CD4-positive, alpha-beta T cell treated with Interleukin-4 for 1 hour (primary cell): ENCODE measurements at places on chromosomes 13 and 19.

DNA sequence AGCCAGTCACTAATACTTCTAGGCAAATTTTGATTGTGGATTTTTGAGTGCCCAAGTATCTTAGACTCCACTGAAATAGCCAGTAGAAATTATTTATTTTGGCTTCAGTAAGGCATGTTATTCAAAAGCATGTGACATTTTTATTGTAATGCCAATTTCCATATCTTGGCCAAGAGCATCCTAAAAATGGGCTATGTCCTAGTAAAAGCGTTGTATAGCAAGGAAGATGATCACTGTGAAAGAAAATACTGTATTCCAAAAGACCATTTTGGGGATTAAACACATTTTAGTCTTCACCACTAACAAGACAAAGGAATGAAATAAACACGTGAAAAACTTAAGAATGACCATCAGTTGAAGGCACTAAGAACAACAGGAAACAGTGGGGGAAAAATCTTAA is 149.1 kb downstream of the NUFIP1 start:
- DNase-seq: no peak

DNA sequence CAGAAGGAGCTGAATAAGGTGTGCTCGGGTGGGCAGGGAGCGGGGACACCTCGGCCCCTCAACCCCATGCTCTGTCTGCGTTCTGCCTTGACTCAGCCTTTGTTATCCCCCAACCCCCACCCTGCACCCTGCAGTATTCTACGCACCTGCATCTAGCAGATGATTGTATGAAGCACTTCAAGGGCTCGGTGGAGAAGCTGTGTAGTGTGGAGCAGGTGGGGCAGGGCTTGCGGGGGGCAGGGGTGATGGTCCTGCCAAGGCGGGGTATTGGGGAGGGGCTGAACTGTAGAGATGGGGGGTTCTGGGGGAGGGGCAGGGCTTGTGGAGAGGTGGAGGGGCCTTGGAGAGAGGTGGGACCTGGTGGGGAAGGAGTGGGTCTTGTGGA is 6.1 kb downstream of the STXBP2 start:
- DNase-seq: no peak

GRCh38 chr13:52862358-52863206 is 14.1 kb upstream of the PCDH8 start:
- no peak for DNase-seq

- peak; percentile 73 for DNase-seq
Observed at GRCh38 chr19:47518139-47518538, 3.3 kb upstream of the NAPA start.

DNA sequence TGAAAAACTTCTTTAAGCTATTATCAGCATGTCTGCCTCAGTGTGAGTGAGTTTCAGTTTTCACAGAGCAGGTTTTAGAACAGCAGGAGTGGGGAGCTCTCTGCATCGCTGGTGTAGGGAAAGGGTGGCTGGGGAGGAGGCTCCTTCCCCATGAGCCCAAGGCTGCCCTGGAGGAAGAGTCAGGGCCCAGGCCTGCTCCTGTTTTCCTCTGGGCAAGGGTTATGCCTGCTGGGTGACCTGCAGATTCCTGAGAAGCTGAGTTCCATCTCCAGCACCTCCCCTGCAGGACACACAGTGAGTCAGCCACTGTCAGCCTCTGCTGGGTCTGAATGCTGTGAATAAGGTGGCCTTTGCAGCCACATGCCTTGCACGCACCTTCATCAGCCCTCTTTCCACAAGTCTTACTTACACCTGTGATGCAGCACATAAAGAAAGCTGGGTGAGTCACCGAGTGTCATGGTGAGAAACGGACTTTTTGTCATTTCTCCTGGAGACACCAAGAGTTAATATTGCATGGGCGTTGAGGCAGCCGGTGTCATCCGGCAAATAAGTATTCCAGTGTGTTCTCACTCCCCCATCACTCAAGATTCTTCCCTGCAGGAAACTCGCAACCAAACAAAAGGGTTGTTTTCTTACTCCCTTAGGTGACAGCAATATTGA is 186.4 kb upstream of the KL start:
- no peak for DNase-seq

DNA sequence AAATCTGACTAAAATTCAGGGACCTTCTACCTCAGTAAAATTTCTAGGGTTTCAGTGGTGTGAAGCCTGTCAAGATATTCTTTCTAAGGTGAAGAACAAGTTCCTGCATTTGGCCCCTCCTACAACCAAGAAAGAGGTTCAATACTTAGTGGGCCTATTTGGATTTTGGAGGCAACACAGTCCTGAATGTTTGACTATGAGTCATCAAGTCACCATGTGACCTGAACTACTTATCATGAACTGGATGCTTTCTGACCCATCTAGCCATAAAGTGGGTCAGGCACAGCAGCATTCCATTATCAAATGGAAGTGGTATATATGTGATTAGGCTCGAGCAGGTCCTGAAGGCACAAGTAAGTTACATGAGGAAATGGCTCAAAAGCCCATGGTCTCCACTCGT is 163.0 kb upstream of the IRS2 start:
- no peak for DNase-seq

DNA sequence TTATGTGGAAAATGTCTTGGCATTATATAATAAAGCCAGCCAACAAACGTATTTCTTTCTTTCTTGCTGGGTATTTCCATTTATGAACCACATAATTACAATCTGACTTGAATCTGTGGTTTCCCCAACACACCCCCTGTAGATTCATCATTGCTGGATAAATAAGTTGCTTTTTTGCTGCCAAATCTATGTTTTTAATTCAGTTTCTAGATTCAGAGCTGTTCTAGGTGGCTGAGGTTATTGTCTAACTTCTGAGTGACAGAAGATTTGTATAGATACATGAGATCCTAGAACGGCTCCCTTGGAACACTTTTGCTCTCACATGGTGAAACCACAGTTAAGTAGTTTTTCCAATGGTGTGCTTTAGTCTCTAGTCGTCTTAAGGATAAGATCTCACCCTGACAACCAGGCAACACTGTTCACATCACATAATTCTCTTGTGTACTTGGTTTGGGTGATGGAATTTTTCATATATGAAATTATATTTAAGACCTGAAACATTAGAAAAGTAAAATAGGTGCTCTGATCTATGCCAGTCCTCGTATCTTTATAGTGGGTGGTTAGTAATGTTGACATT is 239.1 kb downstream of the KLF12 start:
- DNase-seq: peak; percentile 14

DNA sequence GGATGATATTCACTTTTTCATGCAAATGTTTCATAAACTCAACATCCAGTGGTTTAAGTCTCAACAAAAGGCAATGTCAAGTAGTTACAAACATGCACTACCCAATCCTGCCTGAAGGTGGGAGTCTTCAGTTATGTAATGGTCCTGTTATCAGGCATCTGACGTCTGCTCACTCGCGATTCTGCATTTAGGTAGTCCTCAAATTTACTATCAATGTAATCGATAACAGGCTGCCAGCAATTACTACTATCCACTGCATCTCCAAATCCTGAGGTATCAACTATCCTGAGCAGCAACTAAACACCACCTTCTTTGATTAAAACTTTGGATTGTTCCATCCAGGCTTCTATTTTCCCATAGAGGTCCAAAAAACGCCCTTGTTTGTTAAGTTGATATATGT is 51.2 kb downstream of the NLRP12 start:
- DNase-seq: peak; percentile 50

DNA sequence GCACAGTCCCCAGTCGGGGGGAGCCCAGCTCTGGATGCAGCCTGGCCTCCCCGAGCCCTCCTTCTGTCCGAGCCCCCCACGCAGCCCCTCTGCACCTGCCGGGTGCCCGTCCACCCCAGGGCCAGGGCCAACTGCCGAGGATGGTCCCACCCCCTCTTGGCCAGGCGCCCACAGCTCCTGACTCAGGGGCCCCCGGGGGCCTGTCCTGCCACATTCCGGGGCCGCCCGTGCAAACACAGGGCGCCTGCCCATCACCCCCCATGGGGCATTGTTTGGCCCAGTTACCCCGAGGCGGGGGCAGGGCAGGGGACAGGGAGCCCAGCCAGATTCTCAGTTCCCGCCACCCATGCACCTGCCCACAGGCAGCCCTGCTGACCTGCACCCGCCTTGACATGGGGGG is 5.3 kb upstream of the TCF3 start:
- no peak for DNase-seq

DNA sequence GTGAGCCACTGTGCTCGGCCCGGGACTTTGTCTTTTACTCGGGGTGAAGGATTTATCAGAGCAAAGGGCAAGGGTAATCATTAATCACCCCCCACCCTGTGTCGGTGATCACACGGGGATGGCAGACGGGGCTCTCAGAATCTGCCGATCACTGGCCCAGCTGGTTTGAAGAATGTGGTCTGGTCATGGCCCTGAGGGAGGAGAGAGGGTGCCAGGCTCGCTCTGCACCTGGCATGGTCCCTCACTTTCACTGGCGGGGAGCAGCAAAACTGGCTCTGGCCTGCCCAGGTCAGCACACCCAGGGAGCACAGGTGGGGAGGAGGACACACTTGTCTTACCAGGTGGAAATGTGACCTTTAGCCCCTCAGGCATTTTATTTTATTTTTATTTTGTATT is 10.2 kb downstream of the REEP6 start:
- DNase-seq: no peak

GRCh38 chr13:106819413-106820180 is 251.7 kb upstream of the ARGLU1 start:
- DNase-seq: no peak

GRCh38 chr19:18737954-18738351 is 53.2 kb downstream of the COMP start:
- DNase-seq: no peak

DNA sequence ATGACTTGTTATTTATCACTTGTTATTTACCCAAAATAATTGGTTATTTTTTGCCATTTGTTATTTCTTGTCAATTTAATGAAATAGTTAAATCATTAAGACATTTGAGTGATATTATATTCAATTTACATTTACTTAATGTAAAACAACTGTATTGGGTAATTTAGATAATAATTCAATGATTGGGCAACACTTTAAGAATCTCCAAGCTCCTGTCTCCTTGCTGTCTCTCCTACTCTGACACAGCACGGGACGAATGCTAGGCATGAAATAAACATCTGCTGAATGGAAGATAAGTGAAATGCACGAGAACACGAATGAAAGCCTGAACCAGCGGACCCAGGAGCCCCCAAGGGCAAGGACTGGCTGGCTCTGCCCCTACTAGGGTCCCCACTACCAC is 5.7 kb upstream of the PPP6R1 start:
- no peak for DNase-seq

- no peak for DNase-seq
Observed at GRCh38 chr13:26758496-26759157, 2.0 kb downstream of the GPR12 start.

DNA sequence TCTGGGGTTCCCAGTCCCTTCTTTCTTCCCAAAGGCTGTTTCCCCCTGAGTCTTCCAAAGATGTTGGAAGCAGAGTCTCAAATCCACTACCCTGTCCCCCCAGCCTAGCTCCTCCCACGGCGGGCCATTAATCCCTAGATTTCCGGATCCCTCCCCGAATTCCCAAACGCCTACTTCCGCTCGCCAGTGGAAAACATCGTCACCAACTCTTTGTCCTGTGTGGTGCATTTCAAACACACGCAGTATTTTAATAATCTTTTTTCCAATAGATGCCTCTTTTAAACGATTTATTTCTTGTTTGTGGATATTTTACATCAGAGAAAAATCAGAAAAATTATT is 610 bp downstream of the ZNF791 start:
- no peak for DNase-seq

DNA sequence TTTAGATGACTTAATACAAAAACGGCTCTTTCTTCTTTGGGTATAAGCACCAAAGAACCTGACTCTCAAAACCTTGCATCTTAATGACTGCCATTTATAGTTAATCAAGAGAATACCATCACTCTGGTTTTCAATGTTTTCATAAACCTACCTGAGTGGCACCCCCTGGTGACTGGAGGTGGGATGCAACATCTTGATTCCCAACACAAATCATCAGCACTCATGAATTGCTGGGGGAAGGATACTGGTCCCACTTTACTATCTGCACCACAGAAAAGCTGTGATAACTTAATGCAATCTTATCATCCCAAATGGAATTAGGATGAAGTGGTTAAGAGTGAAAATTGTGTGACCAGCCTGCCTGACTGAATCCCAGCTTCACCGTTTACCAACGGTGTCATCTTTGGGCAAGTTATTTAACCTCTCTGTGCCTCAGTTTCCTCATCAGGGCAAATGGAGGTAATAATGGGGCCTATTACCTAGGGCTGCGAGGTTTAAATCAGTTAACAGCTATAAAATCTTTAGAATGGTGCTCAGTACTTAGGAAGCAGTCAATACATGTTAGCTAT is 366.4 kb downstream of the KLF12 start:
- DNase-seq: peak; percentile 26

- DNase-seq: no peak
Observed at GRCh38 chr13:37412241-37412921, 186.2 kb downstream of the POSTN start.

GRCh38 chr19:38952395-38953165 is 21.8 kb downstream of the MRPS12 start:
- peak; percentile 38 for DNase-seq

DNA sequence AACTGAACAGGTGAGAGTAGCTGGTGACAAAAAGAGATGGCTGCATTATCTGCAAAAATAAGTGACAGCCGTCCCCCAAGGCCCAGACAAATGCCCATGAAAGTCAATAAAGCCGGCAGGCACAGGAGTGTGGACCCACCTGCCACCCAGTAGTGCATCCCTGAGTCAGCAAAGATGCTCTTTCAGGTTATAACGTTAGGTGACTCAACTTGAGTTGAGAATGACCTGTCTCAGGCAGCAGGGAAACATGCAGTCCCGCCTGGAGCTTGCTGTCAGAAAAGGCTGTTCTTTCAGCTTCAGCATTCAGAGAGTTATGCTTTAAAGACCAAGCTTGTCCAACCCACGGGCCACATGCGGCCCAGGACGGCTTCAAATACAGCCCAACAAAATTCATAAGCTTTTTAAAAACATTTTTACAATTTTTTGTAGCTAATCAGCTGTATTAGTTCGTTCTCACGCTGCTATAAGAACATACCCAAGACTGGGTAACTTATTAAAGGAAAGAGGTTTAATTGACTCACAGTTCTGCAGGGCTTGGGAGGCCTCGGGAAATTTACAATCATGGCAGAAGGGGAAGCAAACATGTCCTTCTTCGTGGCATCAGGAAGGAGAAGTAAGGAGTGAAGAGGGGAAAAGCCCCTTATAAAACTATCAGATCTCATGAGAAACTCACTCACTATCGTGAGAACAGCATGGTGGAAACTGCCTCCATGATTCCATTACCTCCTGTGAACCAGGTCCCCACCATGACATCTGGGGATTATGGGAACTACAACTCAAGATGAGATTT is 110.4 kb downstream of the RAB20 start:
- DNase-seq: no peak

- no peak for DNase-seq
Observed at GRCh38 chr19:13260883-13261653, 110.9 kb downstream of the IER2 start.

GRCh38 chr19:4232614-4233281 is 3.4 kb downstream of the EBI3 start:
- no peak for DNase-seq

GRCh38 chr19:31235806-31236205 is 113.4 kb downstream of the TSHZ3 start:
- no peak for DNase-seq
